ENCODE measurements at places on chromosomes 6 and 20. TPM values are rescaled to one million over a fixed set of nuclear protein-coding genes. Genes with fewer than 3 reads are reported as not detected.

DNA sequence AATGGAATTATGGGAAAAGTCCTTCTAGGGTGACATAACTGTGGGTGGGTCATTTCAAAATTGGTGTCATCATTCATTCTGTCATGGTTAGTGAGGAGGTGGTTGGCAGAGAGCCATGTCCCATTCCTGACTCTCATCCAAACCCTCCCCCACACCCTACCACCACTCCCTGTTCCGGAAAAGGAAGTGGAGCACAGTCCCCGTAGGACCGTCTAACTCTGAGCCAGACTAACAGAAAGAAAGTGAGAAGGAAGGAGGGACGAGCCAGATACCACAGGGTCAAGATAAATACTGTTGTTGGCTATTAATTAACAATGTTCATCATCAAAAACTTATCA lies 4.8 kb downstream of the TRIM10 start:
- H3K27me3 ChIP-seq, result no peaks in the 10 kb centered on the region
- peak overlapping the region; percentile 17 for H3K4me3 ChIP-seq
- no peaks in the 10 kb centered on the region for H3K36me3 ChIP-seq
- H3K27ac ChIP-seq, result peak overlapping the region; percentile 39
- peak; percentile 90 for DNase-seq

Gene TP53TG5
- not detected for total RNA-seq

Gene CNKSR3
- 4.8 TPM for total RNA-seq

Gene ENTPD6
- 99.5 TPM for total RNA-seq

- H3K27ac ChIP-seq, result no peak overlapping the region
- peaks cover 11% of the 10 kb centered on the region for H3K36me3 ChIP-seq
- H3K27me3 ChIP-seq, result no peaks in the 10 kb centered on the region
These were observed 6.6 kb downstream of the MMP24OS start for GRCh38 chr20:35271073-35271882.

DNA sequence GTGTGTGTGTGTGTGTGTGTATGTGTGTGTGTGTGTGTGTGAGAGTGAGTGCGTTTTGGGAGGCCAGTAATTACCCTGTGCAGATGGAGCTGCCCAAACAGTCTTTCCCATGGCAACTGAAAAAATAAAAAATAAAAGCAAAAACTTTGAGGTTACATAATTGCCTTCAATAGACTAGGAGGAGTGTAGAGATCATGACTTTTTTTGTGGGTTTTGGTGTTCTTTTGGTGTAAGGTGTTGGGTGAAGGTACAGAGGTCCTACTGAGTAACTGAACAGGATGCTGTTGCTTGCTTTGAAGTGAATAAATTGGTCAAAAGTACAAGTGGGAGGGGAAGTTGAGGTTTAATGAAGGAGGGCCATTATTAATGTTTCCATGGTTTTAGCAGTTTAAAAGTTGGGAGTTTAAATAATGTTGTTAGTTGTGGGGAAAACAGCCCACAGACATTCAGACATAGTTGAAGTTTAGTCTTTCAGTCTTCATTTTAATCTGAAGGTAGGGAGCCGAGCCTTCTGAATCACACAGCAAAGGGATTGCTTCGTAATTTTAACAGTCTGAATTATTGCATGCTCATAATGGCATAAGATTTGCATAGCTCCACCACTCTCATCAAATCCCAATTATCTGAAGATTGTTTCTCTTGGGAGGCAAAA lies 251.4 kb downstream of the PRL start:
- H3K27me3 ChIP-seq, result no peaks in the 10 kb centered on the region
- no peak for DNase-seq
- H3K36me3 ChIP-seq, result no peaks in the 10 kb centered on the region
- H3K27ac ChIP-seq, result peak overlapping the region; percentile 49
- peaks cover 16% of the 10 kb centered on the region for H3K4me1 ChIP-seq

Gene MYB
- total RNA-seq, result not detected

Gene SEL1L2
- total RNA-seq, result not detected

Gene RUNX2
- 8.1 TPM for total RNA-seq

Gene WFDC2
- not detected for total RNA-seq

Gene CDSN
- 0.16 TPM for total RNA-seq

Data from MCF 10A (cell line).